Amniotic stem cell (primary cell): ENCODE measurements at places on chromosomes 1 and 21.

- DNase-seq, result no peak
Observed at GRCh38 chr1:216181590-216181989, 241.7 kb downstream of the USH2A start.

DNA sequence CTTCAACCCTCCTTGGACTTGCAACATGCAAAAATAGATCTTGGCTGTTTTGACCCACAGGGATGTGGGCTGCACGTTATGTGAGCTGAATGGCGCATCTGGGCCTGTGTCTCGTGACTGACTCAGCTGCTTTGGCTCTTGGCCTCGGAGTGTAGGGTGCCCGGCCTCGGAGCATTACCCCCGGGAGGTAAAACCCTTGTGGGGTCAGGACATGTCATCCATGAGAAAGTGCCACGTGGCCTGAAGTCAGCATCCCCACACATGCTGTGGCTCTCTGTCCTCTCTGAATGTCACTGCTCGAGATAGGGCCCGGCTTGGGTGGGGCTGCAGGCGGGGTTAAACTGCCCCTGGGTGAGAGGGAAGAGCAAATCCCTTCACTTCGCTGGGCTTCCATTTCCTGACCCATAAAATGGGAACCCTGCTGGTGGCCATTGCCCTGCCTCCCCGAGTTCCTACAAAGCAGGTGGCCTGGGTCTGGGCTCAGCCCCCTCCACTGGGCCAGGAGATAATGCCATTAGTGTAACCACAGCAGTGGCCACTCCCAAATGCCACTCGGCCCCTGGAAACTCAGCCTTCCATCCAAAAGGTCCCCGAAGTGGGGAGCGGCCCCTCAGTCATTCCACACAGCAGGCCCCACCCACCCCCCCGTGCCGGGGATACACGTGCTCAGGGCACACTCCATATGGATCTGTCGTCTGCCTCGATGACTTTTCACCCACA is 22.8 kb upstream of the TSPEAR start:
- no peak for DNase-seq

DNA sequence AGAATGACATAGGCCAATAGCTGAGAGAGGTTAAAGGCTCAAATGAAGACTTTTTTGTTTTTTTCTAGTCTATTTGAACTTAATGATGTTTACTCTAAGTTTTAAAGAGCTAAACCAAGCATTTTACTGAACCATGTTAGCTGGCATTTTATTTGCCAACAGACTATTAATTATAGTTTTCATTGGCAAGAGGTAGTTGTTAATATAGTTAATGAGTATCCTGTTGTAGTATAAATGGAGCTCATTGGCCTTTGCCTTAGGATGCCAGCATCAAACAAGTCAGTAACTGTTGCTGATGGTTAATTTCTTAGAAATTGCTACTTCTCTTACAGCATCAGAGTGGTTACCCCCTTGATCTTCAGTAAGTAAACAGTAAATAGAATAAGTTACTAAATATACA is 339.0 kb upstream of the B3GALT2 start:
- DNase-seq, result no peak

DNA sequence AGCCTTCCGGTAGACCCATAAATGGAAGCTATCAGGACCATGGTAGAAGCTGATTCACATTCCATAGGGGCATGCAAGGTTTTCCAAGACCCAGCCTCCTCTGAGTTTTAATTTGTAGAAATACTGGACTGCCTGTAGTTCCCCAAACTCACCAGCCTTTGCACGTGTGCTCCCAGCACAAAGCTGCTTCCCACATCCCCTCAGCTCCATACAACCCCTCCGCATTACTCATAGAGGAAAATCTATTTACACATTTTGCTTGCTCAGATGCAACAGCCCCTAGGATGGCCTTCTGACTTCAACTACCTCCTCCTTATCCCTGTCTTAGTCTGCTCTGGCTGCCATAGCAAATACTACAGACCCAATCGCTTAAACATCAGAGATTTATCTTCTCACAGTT is 336.2 kb downstream of the SETD4 start:
- no peak for DNase-seq

GRCh38 chr1:214447557-214447871 is 103.9 kb downstream of the PTPN14 start:
- DNase-seq, result no peak

DNA sequence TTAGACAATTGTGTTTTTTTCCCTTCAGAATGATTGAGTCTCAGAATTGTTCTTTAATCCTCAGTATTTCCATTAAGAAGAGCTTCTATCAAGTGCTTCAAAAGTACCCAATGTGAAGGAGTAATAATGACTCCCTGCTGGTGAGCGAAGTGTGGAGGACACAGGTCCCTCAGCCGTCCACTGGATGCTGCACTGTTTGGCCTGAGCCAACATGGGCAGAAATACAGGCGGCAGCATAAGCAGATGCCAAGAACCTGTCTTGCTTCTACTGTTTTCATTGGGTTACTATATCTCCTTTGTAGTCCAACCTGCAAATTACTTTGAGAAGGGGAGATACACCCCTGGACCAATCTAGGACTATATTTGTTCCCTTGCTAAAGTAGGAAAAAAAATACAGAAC is 55.3 kb upstream of the DPH5 start:
- no peak for DNase-seq

DNA sequence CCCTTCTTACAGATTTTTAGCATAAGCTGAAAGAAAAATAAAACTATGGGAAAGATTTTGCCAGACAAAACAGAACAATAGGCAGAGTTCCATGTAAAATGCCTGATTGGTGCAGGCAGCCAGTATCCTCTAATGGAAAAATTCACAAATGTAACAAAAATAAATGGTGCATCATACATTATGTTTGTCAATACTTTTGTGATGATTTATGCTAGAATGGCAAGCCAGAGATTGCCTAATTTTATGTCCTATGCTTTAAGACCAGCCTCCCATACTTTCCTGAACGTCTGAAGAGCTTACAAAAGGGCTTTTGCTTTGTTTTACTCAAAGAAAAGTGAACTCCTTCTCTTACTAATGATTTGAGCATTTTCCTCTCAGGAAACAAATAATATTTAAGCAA is 81.5 kb upstream of the KCNJ15 start:
- no peak for DNase-seq

GRCh38 chr1:10793129-10793651 is 3.3 kb downstream of the CASZ1 start:
- DNase-seq, result no peak

DNA sequence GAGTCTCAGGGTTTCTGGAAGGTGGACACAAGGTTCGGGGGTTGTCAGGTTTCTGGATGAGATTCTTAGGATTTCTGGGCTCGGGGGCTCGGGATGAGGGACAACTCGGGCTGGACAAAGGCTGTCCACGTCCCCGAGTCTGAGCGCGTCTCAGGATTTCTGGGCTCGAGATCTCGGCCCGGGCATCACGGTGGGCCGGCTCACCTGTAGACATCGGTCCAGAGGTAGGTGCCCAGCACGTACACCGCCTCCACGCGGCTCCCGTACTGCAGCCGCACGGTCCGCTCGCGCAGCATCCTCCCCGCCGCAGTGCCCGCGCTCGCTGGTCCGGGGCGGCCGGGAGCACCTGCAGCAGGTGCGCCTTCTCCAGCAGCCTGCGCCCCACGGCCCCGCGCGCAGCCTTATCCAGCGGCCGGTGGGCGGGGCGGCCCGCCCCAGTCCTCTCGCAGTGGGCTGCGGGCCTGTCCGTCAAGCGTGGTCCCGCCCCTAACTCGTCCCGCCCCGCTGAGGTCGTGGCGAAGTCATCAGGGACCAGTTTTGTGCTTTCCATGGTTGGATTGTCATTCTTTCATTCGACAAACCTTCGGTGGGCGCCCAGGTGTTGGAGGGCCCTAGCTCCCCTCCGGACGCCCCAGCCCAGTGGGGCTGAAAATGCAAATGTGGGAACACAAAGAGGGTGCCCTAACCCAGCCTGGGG is at the start of gene PADI2:
Gene PADI2 (minus strand): TSS at position 376 of the 697 bp plus-strand sequence. CDS start 80 bp downstream, at position 296.
- DNase-seq, result no peak

GRCh38 chr1:27338751-27339150 is 3.1 kb upstream of the SYTL1 start:
- no peak for DNase-seq

DNA sequence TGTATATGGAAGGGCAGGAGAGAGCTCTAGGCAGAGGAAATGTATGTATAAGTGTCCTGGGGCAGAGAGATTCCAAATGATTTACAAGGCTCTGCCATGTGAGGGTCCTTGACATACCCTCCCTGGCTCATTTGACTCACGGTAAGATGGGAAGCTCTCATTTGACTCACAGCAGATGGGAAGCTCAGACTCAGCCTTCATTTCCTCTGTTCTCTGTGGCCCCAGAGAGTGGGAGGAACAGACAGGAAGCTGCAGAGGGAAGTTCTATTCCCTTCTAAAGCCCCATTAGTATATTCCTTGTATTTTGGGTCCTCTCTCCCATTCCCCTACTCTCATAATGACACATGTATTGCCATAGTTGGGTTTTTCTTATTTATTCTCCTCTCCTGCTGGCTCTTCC is 44.9 kb downstream of the FOXD2 start:
- DNase-seq, result no peak

GRCh38 chr1:44713321-44713781 is 17.6 kb downstream of the RNU5D-1 start:
- no peak for DNase-seq
